ENCODE measurements at places on chromosomes 1 and 21.

GRCh38 chr1:73813716-73814115, 384.3 kb downstream of the LRRIQ3 start:
- peak; percentile 76 for DNase-seq

- no peak for DNase-seq
These were observed 4.5 kb downstream of the BEND5 start for GRCh38 chr1:48772211-48772610.

GRCh38 chr21:40173816-40174215, 306.6 kb downstream of the PCP4 start:
- no peak for DNase-seq

DNA sequence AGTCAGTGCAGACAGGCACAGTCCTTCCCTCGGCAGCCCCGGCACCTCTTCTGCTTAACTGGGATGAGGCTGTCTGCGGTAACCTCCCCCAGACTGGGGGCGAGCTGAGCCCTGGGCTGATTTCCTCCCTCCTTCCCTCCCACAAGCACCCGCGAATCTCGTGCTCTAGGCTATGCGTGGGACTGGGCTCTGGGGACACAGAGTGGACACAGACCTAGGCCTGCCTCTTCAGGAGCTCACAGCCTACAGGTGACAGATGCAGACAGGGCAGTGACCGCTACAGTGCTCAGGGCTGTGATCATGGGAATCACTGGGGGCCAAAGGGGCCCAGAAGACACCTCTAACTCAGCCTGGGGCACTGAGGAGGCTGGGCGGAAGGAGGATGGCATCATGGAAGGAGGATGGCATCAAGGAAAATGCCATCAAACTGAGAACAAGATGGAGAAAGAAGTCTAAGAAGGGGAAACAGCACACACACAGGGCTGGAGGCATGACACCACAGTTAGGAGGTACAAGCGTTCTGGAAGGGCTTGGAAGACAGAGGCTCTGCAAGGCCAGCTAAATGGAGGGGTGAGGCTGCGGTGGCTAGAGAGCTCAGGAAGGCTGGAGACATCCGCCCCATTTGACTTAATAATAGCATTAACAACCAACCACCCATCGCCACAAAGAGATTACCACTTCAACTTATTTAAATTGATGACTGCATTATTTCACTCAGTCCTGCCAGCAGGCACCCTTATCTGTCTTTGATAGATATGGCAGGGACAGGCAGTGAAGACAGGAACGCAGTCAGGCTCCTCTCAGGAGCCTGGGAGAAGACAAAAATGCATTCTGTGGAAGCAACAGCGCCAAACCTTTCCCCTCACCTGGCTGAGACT, 4.2 kb downstream of the TTC39A start:
- DNase-seq, result no peak

GRCh38 chr1:214331827-214332423, 51.0 kb downstream of the SMYD2 start:
- DNase-seq, result no peak

DNA sequence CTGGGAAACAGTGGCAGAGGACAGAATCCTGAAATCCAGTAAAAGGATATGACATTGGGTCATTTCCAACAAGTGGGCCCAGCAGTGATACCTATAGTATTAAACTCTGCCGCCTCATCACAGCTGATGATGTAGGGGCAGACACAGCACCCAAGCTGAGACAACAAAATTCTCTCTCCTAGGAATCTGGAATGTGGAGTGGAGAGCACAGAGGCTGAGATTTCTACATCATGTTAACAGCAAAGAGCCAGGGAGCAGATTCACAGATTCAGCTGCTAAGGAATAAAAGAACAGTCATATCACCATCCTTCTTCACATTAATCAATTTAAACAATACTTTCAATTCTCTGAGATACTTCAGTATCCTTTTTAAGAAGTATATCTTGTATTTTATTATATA, 61.9 kb downstream of the CRP start:
- no peak for DNase-seq

GRCh38 chr1:84823511-84823910, 69.5 kb downstream of the LPAR3 start:
- no peak for DNase-seq

- DNase-seq, result no peak
These were observed 91.4 kb downstream of the HMCN1 start for GRCh38 chr1:185825556-185825955.

- DNase-seq, result peak; percentile 33
These were observed 321.1 kb downstream of the KCTD3 start for GRCh38 chr1:215888159-215888558.

GRCh38 chr1:7389201-7389905, 381.7 kb upstream of the VAMP3 start:
- no peak for DNase-seq

DNA sequence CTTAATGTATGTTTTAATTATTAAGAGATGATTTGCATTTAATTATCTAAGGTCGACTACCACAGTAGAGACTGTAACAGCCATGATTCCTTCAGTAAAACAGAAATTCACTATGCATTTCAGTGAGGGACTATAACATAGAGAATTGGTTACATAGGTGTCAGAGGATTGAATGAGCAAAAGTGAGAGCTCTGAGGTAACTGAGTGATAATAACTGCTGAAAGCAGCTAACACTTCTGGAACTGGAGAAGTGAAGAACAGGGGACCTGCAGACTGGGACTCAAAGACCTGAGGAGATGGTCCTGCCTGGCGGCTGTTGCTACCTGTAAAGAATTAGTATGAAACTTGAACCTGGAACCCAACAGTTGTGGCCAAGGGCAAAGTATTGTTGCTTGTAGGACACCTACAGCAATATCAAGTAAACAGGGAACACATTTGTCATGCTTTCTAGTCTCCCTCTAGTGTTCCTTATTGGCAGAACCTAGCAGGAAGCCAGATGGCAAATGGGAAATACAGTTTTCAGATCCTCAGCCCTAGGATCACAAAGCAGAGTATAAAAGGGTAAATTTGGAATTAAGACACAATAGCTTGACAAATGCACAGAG, 110.6 kb downstream of the HS2ST1 start:
- peak; percentile 63 for DNase-seq

DNA sequence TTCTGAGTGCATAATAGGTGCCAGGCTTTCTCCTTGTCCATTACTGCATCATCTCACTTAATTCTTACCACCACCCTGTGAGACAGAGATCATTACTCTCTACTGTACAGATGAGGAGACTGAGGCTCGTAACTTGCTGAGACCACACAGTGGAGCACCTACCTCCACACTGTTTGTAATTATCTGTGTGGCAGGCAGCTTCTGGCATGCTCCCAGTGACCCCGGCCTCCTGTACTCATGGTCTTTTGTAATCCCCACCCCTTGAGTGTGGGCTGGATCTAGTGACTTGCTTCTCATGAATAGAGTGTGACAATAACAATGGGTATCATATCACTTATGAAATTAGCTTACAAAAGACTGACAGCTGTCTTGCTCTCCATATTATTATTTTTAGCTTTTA, 407.3 kb downstream of the MATN1 start:
- DNase-seq, result no peak

- DNase-seq, result no peak
These were observed 109.6 kb downstream of the ZBTB18 start for GRCh38 chr1:244160455-244161235.

DNA sequence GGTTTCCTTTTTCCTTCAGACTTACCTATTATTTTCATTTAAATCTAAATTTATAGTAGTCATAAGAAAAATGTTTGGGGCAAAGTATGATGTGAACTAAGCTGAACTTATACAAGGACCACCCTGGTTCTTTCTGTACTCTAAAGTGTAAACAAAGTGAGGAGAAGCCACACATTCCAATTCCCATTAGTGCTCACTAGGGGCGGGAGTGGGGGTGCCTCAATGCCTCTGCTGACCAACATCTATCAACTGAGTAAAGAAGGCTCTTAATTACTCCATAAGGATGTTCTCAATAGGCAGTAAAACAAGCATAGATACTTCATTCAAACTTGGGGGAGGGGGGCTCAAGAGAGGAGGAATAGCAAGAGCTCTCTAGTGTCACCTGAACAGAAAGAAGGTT, 151.7 kb downstream of the CDC42BPA start:
- no peak for DNase-seq

GRCh38 chr1:90720145-90720636, 3.1 kb upstream of the BARHL2 start:
- DNase-seq, result peak; percentile 53

- no peak for DNase-seq
These were observed 363.7 kb downstream of the SETD4 start for GRCh38 chr21:35696644-35697043.
